Left cardiac atrium (tissue), 4 donors: ENCODE measurements at places on chromosomes 13 and 19.

DNA sequence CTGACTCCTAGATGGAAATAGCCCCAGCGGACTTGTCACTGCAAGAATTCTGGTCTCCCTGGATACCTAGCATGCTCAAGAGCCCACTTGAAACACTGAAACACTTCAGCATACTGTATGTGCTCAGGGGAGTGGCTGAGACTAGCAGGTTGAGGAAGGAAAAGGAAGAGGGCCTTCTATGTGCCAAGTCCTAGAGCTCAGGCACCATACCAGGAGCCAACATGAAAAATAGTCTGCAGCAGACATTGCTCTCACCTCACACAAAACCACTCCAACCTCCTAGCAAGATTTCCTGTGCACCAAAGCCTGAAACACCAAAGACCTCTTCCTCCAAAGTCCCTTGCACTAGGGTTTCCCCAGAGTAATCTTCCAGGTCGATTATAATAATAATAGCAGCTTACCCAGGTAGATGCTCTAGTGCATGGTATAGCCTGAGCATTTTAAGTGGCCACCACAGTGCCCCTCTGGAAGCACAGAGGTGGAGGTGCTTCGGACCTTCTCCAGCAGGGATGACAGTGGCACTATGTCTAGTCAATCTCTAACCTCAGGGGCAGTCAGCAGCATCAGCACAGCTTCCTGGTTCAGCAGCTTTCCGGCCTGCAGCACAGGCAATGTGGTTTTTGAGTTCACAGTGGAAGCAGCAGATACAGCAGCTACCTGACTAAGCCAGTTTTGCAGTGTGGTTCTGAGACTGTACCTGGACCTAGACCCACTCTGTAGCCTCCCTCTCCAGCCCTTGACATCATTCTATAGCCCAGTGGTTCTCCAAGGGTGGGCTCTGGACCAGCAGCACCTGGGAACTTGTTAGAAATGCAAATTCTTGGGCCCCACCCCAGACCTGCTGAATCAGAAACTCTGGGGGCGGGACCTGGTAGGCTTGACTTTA lies 45.6 kb upstream of the UBE2L5 start:
- DNase-seq, result no peak

GRCh38 chr19:1492474-1493006 lies 1.6 kb downstream of the REEP6 start:
- no peak for DNase-seq

- no peak for DNase-seq
Measured at GRCh38 chr13:76745261-76746200, 140.7 kb downstream of the KCTD12 start.

DNA sequence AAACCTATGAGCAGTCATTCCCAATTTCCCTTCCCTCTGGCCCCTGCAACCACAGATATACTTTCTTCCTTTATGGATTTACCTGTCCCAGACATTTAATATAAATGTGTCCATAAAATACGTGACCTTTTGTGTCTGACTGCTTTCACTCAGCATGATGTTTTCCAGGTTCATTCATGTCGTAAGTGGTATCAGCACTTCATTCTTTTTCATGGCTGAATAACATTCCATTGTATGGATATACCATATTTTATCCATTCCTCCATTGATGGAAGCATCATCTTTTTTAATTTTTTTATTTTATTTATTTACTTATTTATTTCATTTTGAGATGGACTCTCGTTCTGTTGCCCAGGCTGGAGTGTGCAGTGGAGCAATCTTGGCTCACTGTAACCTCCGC lies 8.0 kb upstream of the PPP6R1 start:
- DNase-seq, result no peak

- DNase-seq, result no peak
Measured at GRCh38 chr13:59047546-59047945, 1116.2 kb downstream of the DIAPH3 start.

- no peak for DNase-seq
Measured at GRCh38 chr13:113162783-113163685, 4.6 kb downstream of the PROZ start.

DNA sequence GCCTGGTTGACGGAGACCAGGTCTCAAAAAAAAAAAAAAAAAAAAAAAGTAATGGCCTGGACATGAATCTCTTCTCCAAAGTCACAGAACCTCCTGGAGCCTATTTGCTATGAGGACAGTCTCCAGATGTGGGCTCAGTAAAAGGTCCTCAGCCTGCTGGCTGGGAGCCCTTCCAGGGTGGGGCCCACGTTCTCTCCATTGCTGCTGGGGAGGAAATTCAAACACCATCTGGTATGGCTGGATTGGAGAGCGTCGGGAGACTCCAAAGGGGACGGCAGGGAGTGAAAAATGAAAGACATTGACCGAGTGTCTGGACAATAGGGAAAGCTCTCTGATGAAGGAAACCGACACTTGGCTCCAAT lies 1.3 kb upstream of the PBX4 start:
- DNase-seq, result no peak
